ENCODE measurements at places on chromosomes 11 and 22.

DNA sequence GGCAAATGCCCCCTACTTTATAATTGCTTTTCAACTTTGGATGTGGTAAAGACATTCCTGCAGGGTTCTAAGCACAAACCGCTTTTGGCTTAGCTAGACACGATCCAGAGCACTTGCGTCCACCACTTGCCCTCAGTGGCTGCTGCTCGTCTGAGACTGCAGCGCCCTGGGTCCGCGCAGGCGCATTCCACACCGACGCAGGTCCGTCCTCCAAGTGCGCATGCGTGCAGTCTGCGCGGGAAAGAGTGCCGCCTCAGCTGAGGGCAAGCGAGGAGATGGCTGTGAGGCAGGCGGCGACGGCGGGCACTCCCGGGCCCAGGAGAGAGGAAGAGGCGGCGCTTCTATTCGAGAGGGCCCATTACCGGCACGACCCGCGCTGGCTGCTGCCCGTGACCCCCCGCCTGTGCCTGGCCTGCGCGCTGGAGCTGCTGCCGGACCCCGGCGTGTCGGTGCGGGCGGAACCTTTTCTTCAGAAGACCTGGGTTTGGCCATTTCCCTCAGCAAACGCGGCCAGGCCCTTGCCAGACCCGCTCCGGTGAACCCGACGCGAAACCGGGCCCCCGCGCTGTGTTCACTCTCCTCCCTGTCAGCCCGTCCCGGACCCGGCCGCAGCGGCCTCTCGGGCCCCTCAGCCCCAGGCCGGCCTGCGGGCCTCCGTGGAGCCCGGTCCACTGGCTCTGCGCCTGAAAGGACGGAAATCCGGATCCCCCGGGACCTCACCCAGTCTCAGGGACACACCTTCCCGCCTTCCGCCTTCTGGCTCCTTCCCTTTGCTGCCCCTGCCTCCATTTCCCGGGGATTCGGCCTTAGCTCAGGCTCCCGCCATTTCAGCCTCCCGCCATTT lies at the start of gene MEI1:
Gene MEI1, plus strand, starts transcription at position 240 of the 844 bp plus-strand sequence. Its CDS starts 36 bp downstream, at position 276.
- DNase-seq = peak; percentile 34

GRCh38 chr11:8111636-8112035 lies 30.6 kb downstream of the TUB start:
- DNase-seq = no peak

DNA sequence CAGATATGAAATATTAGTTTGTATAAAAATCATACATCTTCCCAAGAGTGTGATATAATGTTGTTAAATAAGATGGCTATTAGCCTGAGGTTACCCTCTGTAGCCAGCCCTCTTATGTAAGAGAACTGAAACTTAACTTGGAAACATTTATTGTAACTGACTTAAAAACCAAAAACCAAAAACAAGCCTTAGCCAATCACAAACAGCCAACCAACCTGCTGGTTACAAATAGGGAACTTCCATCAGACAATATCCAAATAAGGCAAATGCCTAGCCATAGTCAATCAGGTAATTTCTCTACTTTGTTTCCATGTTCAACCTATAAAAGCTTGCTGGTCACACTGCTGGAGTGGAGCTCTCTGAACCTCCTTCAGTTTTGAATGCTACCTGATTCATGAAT lies 14.1 kb downstream of the KBTBD3 start:
- no peak for DNase-seq

- no peak for DNase-seq
Measured at GRCh38 chr11:110776081-110776480, 63.8 kb upstream of the ARHGAP20 start.

DNA sequence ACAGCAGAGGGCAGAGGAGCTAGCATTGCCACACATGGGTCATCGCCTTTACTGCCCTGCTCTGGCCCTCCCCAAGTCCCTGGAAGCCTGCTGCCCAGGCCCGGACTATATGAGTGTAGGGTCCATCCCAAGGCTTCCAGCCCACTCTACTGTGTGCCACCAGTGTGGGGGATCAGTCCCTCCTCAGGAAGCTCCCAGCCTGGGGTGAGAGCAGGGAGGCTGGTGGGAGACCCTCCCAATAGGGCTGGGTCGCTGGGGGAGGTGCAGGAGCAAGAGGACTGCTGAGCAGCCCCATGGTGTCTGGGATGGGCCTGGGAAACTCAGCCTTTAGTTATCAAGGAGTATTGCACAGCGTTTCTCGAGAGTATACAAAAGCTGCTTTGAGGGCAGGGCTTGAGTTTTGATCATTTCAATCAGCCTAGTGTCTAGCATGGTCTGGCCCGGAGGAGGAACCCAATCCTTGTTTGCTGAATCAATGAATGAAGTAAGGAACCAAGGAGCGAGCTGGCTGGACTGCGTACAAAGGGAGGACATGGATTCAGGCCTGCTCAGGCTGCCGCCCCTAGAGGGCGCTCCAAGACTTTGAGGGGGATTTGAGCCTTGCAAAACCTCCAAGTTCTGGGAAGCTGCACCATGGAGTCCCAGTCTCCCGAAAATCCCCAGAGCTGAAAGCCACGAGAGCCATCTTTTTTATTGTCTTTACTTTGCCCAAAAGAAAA lies 89.0 kb upstream of the PARVA start:
- peak; percentile 44 for DNase-seq
